Pancreas (tissue), 10 donors: ENCODE measurements at places on chromosomes 11 and 22. TPM values are rescaled to one million over a fixed set of nuclear protein-coding genes. Genes with fewer than 3 reads are reported as not detected.

The PTPN5 gene
- 0.35 TPM for total RNA-seq

The CD59 gene
- 328 TPM for total RNA-seq

The SUSD2 gene
- 1.9 TPM for total RNA-seq

GRCh38 chr11:3047637-3048036, 9.6 kb downstream of the CARS1 start:
- no peak for DNase-seq

- no peak for DNase-seq
These were observed 127.5 kb downstream of the SIK3 start for GRCh38 chr11:116970485-116971292.

- DNase-seq: no peak
These were observed 17.2 kb downstream of the MPPED2 start for GRCh38 chr11:30568931-30569330.

The LDHAL6A gene
- not detected for total RNA-seq

The TTC36 gene
- 0.64 TPM for total RNA-seq

GRCh38 chr11:123519055-123519796, 89.2 kb downstream of the GRAMD1B start:
- DNase-seq: no peak

The VWCE gene
- 0.24 TPM for total RNA-seq

The ABCG4 gene
- total RNA-seq: not detected

DNA sequence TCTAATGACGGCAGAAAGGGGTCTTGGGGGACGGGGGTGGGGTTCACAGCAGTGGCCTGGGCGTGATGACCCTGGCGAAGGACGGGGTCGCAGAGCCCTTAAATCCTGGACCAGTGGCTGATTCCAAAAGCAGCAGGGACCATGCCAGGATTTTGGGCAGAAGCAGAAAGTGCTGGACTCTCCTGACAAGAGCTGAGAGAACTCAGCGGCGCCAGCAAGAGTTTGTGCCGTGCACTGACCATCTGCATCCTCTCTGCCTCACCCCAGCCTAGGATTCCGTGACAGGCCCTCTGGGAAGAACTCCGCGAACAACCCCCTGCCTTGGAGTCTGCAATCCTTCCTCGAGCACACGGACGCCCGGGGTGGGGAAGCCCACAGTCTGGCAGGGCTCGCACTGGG, 644 bp upstream of the NDUFV1 start:
- no peak for DNase-seq

GRCh38 chr11:116596346-116597260, 176.2 kb downstream of the BUD13 start:
- no peak for DNase-seq

- no peak for DNase-seq
These were observed 43.6 kb downstream of the SHISAL1 start for GRCh38 chr22:44269117-44269498.

DNA sequence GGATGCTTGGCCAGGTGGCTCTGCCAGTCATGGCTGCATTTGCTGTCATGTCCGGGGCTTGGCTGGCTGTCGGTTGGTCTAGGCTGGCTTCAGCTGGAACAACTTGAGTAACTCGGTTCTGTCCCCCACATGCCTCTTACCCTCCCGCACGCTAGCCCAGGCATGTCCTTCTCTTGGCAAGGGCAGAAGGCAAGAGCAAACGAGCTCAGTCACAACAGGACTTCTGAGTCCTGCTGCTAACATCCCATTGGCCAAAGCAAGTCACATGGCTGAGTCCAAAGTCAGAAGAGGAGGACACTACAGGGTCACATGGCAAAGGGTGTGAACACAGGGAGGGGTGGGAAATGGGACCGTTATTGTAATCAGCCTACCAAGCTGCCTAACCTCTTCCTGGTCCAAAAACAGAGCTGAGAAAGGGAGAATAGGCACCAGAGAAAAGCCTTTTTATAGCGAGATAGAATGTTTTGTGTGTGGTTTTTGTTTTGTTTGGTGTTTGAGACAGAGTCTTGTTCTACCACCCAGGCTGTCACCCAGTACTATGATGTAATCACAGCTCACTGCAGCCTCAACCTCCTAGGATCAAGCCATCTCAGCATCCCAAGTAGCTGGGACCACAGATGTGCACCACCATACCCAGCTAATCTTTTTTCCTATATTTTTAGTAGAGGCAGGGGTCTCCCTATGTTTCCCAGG, 81.9 kb downstream of the MN1 start:
- no peak for DNase-seq

The PRR33 gene
- total RNA-seq: not detected

- DNase-seq: peak; percentile 58
These were observed 66.5 kb downstream of the GGTLC2 start for GRCh38 chr22:22710719-22711531.

The CSNK2A3 gene
- total RNA-seq: 0.54 TPM

The INS gene
- 7,253 TPM for total RNA-seq

- no peak for DNase-seq
These were observed 1195.2 kb downstream of the TBC1D22A start for GRCh38 chr22:47957649-47958048.

DNA sequence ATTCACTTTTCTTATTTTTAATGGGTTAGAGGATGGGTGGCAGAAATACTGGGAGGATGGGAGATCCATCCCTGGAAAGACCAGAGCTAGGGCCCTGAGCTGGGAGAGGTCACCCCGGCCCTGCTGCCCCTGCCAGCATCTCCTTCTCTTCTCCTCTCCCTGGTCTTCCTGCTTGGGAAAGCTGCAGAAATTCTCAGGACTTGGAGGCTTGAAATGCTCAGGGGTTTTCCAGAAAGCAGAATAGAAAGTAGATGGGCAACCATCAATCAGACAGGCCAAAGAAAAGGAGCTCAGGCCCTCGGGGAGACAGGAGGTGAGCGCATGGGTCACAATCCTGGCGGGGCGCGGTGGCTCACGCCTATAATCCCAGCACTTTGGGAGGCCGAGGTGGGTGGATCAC, 1.5 kb downstream of the APOBEC3H start:
- DNase-seq: no peak

DNA sequence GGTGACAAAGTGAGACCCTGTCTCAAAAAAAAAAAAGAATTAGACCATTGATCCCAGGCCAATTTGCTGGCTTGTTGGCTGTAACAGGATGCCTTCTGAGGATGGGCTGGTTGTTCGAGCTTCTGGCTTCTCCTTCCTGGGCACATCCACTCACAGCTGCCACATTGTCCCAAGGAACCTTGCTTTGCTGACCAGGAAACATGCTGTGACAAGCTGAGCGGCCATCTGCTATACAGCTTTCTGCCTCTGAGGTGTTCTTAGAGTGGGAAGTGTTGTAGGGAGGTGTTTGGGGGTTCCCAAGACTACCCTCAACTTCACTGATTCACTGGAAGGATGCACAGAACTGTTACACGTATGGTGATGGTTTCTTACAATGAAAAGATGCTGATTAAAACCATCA, 6.5 kb downstream of the SNAP29 start:
- no peak for DNase-seq

The PAX6 gene
- total RNA-seq: 4.0 TPM

GRCh38 chr11:17864478-17864941, 129.9 kb downstream of the KCNC1 start:
- no peak for DNase-seq

The PRSS23 gene
- 11.3 TPM for total RNA-seq

The PRRG4 gene
- total RNA-seq: 7.3 TPM

The ANGPTL5 gene
- not detected for total RNA-seq

GRCh38 chr22:44287121-44287693, 25.5 kb downstream of the SHISAL1 start:
- DNase-seq: no peak

- DNase-seq: no peak
These were observed 925 bp upstream of the C11orf52 start for GRCh38 chr11:111917788-111918187.

GRCh38 chr11:76445121-76446084, 585 bp downstream of the EMSY start:
- DNase-seq: peak; percentile 63

- no peak for DNase-seq
These were observed 10.2 kb upstream of the NECTIN1 start for GRCh38 chr11:119739021-119739703.

DNA sequence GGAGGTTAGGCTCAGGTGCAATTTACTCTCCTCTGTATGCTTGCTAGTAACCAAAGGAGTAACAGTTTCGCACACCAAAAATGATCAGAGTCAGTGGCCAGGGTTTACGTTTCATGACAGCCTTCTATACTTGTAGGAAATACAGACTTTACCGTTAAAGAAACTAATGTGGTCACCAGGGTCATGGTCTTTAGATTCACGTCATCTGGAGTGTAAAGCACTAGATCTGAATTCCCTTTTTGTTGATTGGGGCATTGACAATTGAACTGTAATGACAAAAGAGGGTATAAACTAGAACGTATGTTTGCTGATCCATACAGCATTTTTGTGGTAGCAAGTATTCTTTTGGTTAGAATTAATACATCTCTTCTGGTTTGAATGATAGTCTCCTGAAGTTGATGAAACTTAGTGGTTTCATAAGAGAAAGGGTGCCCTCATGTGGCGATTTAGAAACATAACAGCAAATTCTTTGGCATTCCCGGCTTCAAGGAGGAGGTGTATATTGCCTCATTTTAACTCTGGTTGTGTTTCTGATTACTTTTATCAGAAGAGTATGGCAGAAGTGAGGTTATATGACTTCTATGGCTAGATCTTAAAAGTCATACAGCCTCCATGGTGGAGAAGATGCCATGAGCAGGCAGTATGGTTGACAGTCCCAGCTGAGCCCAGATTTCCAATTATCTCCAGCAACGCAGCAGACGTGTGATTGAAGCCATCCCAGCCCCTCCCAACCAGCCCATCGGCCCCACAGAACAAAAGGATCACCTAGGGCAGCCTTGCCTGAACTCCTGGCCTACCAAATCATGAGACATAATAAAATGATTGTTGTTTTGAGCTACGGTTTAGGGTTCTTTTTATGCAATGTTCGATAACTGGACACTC, 35.1 kb downstream of the MMP7 start:
- DNase-seq: no peak

- DNase-seq: no peak
These were observed 29.1 kb downstream of the PPIL2 start for GRCh38 chr22:21694795-21695429.

GRCh38 chr11:12680246-12680939, 6.2 kb downstream of the TEAD1 start:
- DNase-seq: peak; percentile 88

The RBMXL2 gene
- not detected for total RNA-seq

DNA sequence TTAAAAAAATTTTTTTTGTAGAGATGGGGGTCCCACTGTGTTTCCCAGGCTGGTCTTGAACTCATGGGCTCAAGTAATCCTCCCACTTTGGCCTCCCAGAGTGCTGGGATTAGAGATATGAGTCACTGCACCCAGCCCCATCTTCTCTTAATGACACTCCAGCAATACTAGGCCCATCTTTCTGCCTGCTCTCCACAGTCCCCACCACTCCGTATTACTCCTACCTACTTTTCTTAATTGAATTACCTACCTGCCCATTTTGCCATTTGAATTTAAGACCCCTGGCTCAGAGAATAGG, 2.0 kb upstream of the STIM1 start:
- no peak for DNase-seq

The SAA4 gene
- 0.44 TPM for total RNA-seq

DNA sequence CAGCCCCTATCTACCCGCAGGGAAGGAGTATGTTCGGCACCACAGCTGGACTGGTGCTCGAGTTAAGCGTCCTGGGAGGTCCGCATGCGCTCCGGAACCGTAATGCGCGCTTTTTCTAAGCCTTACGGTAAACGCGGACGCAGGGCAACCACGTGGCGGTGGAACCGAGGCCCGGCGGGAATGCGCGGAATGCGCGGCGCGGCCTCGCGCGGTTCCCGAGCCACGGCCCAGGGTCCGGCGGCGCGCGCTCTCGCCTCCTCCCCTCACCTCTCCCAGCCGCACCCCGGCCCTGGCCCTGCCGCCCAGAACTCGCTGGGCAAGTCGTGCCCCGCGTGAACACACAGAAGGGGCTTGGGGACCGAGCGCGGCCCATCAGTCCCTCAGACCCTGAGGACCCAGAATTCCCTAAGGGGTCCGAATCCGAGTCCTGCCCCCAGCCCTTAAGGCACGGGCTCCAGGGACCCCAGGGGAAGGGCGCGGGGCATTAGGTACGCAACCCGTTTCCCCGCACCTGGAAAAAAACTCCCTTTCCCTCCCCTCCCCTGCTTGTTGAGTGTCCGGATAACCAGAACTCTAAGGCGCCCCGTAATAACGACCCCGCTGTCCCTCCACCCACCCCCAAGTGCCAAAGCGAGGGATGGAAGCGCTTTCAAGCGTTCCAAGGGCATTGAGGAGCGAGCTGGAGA, 4.3 kb upstream of the CCND1 start:
- peak; percentile 72 for DNase-seq

GRCh38 chr11:41665441-41666360, 206.2 kb upstream of the LRRC4C start:
- no peak for DNase-seq

DNA sequence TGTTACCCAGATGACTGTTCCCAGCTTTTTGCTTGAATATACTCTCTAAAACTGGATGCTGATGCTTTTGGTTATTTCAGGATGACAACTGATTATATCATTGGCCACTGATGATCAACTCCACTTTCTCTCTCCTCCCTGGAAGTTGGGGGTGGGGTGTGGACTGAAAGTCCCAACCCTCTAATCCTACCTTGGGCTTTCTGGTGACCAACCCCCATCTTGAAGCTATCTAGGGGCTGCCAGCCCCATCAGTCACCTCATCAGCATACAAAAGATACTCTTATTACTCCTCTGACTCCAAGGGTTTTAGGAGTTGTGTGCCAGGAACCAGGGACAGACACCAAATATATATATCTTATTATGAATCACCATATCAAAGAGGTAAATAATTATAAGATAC, 69.3 kb downstream of the SLC25A17 start:
- no peak for DNase-seq

The CRYBA4 gene
- not detected for total RNA-seq

GRCh38 chr11:121207485-121208115, 85.0 kb upstream of the SC5D start:
- no peak for DNase-seq

DNA sequence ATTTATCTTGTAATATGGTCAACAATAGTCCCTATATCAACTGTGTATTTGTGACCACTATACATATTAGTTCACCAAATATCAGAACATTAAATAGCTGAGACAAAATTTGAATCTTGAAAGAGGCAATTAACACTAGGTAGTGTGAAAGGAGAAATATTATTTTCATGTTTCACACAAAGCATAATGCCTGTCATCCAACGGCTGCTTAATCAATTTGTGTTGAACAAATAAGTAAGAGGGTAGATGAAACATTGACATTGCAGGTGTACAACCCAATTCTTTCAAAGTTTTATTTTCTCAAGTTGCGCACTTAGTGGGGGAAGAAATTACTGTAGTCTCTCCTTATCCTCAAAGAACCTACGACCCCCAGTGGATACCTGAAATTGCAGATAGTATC, 3.4 kb upstream of the OR8I2 start:
- no peak for DNase-seq
